Right renal pelvis (tissue), 4 donors: ENCODE measurements at places on chromosomes 3 and 15. TPM values are rescaled to one million over a fixed set of nuclear protein-coding genes. Genes with fewer than 3 reads are reported as not detected.

CRYGS gene
- 8.0 TPM for polyA plus RNA-seq

ZNF619 gene
- polyA plus RNA-seq = 7.2 TPM

DNA sequence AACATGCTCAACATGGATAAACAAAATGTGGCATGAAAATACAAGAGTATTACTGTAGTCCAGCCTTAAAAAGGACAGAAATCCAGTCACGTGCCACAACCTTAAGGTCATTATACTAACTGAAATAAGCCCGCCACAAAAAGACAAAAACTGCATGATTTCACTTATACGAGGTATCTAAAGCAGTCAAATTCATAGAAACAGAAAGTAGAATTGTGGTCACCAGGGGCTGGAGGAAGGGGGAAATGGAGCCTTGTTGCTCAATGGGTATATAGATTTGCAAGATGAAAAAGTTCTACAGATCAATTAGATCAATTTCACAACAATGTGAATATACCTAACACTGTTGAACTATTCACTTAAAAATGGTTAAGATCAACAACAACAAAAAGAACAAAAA lies 7.4 kb downstream of the GLB1 start:
- DNase-seq = no peak

HHLA2 gene
- polyA plus RNA-seq = 26.9 TPM

RETNLB gene
- not detected for polyA plus RNA-seq

HYKK gene
- polyA plus RNA-seq = 7.9 TPM

- no peak for DNase-seq
Observed at GRCh38 chr3:22236490-22237270, 485.7 kb upstream of the ZNF385D start.

- DNase-seq = no peak
Observed at GRCh38 chr15:70831094-70831911, 22.7 kb downstream of the LARP6 start.

DNA sequence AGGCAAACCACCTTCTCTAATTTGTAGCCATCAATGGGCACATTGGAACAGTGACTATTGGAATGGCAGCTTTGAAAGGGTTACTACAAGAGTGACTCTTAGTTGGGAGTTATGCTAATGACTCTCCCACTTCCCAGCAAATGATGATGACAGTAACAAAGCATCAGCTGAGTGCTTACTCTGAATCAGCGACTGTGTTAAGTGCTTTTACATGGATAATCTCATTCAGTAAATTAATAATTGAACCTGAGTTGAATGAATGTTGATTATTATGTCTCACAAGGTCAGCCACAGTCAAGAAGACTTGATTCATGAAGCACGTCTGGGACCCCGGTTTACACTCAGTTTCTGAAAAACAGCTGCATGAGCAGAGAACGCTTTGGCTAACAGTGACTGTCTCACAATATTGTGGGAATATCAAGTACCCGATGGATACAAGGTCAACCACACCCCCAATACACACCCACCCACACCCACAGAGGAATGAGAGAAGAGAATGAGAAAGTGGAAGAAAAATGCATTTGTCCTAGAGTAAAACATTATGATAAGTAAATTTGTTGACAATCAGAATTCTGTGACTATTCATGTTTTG lies 242.0 kb upstream of the FEZF2 start:
- DNase-seq = no peak

APOD gene
- polyA plus RNA-seq = 13.7 TPM

DNA sequence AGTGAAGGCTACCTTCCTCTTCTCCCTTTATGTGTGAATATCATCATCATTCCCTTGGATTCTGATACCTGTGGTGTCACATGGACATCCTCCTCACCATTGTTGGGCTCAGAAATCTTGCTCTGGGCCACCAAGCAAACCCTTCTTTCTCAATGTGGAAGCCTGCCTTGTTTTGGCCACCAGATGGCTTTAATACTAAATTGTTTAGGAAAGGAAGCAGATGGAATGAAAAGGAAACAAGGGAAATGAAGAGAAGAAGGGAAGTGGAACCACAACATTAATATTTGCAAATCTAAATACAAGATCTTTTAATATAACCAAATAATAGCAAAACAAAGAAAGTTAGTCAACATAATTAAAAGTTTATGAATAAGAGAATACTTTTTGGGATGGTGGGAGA lies 14.0 kb downstream of the FAM227B start:
- no peak for DNase-seq

GPR171 gene
- 0.37 TPM for polyA plus RNA-seq

DNA sequence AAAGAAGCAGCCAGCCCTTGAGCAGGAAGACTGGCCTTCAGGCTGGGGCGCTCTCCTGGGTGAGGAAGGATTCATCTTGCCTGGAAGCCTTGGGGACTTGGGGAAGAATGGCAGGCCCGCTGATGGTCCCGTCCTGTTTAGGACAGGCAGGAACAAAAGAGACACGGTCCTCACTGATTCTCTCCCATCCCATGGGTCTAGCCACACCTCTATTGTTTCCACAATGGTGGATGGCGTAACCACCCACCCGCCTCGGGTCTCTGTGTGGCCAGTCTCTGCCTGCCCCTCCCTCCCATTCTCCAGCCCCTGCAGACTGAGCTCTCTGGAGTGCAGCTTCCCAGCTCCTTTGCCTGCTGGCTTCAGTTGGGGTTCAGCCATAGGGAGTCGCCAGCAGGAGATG lies 284.3 kb downstream of the UACA start:
- DNase-seq = no peak

GRCh38 chr15:47466357-47466756 lies 250.9 kb upstream of the SEMA6D start:
- no peak for DNase-seq

GRCh38 chr3:157384031-157384430 lies 52.6 kb upstream of the PTX3 start:
- no peak for DNase-seq

ADGRG7 gene
- 0.10 TPM for polyA plus RNA-seq

DNA sequence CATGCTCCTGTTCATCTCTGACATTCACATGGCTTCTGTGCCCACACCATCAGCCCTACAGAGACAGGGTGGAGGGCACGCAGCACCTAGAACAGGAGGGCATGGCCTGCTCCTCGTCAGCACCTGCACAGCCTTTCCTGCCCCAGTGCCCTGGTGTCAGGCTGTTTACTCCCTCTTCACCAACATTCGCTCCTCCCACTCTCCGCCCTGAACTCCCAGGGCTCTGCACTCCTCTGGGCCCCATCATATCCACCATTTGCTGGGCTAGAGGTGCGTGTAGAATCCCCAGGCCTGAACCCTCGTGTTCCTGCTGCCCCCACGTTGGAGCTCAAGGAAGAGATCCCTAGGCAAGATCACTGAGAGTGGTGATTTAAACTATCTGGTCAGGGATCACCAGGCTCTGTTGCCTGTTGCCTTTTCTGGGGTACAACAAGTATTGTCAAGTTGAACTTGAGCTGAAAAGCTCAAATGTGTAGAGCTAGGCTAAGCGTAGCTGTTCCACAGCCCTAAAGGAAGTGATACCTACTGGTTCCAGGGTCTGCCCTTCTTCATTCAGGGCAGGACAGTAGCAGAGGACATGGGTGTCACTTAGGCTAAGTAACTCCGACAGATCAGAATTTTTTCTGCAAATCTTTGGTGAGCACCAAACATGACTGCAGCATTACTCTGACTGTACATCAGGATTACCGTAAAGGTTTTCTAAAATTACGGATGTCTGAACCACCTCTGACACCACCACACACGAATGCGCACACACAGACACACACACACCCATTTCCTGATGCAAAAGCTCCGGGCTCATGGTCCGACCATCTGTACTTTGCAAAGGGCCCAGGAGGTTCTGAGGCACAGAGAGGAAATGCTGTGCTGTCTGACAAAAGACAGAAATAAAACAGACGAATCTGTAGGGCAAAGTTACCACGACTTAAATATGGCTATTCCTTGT lies 43.7 kb upstream of the GNB5 start:
- no peak for DNase-seq

- DNase-seq = peak; percentile 71
Observed at GRCh38 chr3:32401556-32402081, 10.0 kb downstream of the CMTM7 start.

KIAA1143 gene
- 49.0 TPM for polyA plus RNA-seq

DNA sequence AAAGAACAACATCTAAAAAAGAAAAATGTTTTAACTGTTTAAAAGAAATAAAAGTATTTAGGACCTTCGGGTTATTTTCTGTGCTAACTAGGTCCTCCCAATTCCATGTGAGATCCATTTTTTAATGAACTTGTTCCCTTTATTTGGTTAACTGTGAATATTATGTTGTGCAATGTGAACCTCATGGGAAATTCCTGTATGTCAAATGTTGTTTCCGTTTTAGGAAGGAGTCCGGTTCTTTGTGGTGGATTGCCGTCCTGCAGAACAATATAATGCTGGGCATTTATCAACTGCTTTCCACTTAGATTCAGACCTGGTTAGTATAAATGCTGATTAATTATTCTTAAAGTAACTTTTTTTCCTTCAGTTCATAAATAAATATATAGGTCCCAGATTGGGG lies 35.5 kb upstream of the NIT2 start:
- DNase-seq = no peak

DNA sequence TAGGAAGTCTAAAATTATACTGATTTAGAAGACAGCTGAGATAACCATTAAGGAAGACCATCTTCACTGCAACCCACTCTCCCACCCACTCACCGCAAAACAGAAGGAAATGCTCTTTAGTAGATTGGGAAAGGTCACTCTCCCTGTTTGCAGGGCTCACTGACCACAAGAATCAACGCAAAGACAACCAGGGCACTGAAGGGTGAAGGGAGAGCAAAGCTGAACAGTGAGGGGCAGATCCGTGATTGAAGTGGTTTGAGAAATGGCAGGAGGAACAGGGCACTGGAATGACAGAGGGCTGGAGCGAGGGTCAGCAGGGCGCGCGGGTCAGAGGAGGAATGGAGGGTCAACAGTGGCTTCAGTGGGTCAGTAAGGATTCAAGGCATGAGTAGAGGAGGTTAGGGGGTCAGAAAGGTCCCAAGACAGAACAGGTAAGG lies 520 bp downstream of the MESD start:
- DNase-seq = no peak

DNA sequence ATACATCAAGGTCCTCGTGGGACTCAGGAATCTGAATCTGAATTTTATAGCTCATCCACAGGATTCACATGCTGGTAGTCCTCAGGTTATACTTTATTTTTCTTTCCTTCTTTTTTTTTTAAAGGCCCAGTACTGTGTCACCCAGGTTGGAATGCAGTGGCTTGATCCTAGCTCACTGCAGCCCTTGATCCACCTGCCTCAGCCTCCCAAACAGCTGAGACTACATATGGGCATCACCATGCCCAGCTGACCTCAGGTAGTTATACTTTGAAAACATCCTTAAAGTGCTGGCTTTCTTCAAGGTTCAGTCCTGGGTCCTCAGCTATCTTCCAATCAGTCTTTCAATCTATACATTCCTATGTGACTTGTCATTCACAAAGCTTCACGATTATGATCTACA lies 38.2 kb downstream of the SNX4 start:
- DNase-seq = no peak

DNA sequence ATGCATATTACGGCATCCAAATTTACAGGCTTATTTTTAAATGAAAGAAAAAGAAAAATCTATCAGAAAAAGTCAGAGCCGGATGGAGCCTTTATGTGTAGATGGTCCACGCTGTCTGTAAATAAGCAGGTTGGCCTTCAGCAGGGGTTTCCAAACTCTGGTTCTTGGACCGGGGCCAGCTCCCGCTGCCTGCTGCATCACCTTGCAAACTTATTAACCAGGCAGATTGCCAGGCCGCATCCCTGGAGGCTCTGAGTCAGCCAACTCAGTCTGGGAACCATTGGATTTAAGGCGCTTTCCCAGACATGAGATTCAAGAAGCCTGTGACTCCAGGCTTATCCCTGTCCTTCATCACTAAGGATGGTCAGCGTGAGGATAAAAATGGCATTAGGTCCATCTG lies 212.4 kb downstream of the OPA1 start:
- DNase-seq = peak; percentile 69

LRTM1 gene
- polyA plus RNA-seq = not detected

GRCh38 chr3:100650651-100651619 lies 41.5 kb downstream of the ADGRG7 start:
- DNase-seq = no peak
